ENCODE measurements at places on chromosomes 5 and 9.

GRCh38 chr5:92775711-92776615 lies 805.1 kb downstream of the NR2F1-AS1 start:
- DNase-seq, result no peak

DNA sequence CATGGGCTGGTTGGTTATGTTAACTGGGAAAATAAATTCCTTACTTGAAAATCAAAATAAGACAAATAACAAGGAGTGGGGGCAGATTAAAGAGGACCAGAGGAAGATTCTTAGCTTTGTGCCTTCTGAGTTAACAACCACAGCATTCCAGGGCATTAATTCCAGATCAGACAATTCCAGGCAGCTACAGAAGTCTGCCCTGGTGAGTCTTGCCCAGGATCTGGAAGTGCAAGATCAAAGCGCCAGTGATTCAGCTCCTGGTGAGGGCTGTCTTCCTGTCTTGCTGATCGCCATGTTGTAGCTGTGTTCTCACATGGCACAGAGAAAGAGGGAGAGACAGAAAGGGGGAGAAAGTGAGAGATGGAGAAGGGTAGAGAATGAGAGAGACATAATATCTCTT lies 65.6 kb downstream of the ANXA2R start:
- DNase-seq, result no peak

- no peak for DNase-seq
These were observed 2.9 kb downstream of the NR2F1-AS1 start for GRCh38 chr5:93577854-93578812.

DNA sequence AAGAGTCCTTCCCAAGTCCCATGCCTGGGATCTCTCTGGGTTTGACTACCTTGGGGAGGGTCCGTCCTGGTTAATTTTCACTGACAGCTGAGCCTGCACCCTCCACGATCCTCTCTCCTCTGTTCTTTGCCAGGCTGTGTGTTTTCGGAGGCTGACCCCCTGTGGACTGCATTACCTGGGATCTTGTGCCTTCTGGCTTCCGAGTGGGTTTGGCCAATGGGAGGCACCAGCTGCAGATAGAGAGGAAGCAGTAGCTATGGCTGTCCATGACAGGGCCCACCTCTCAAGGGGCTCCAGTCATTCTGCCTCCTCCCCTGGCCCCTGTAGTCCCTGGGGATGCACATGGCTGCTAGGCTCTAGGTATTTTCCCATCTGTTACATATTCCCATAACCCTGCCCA lies 285.0 kb downstream of the DMRT2 start:
- no peak for DNase-seq

DNA sequence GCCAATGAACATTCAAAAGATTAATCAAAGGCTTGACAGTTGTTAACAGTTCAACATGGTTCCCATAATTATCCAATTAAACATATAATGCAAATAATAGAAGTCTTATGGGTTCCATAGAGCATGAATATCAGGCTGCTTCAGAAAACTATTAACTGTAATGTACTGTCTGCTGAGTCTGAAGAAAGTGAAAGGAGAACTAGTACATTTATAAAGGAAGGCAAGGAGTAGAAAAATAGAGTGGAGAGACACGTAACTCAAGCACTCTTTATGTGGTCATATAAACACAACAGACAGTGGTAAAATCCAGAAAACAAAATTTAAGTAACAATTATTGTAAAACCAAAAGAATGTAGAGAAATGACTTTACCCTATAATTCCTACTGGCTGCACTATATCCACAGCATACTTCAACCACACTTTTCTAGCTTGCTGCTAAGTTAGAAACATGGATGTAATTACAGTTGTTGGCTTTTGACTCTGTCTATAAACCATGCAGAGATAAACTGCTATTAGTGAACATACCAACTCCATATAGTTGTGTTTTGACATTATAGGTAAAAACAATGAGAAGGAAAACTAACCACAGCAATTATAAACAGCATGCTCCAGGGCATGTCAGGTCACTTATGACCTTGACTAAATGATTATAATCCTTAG lies 32.7 kb downstream of the NFIB start:
- DNase-seq, result no peak

- DNase-seq, result no peak
These were observed 63.2 kb downstream of the PRKACG start for GRCh38 chr9:68950689-68951088.

DNA sequence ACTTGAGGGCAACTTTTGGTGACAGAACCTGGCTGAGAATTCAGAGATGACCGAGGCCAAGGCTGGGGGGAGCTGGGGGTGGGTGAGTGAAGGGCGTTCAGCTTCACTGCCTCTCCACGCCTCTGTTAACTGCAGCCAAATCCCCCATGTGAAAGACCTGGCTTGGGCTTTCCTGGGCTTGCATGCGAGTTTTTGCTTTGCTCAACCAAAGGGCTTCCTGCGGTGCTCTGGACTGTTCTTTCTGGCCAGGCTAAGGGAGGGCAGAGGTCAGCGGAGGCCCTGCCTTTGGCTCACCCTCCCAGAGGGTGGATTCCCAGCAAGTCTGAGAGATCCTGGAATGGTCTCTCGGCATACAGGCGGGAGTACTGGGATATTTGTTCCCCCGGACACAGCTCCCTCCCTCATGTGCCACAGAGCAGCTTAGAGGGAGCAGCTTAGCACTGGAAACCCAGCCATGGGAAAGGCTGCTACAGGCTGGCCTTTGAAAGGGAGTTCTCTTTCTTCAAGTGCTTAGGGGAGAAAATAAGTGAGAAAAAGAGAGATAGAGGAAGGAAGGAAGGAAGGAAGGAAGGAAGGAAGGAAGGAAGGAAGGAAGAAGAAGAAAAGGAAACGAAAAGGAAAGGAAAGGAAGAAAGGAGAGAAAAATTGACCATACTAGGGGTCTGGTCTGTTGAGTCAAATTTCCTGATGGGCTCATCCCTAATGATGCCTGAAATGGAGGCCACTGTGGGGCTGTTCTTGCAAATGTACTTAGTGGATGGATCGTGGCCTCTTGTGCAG lies 158.8 kb downstream of the FGF18 start:
- DNase-seq, result no peak

DNA sequence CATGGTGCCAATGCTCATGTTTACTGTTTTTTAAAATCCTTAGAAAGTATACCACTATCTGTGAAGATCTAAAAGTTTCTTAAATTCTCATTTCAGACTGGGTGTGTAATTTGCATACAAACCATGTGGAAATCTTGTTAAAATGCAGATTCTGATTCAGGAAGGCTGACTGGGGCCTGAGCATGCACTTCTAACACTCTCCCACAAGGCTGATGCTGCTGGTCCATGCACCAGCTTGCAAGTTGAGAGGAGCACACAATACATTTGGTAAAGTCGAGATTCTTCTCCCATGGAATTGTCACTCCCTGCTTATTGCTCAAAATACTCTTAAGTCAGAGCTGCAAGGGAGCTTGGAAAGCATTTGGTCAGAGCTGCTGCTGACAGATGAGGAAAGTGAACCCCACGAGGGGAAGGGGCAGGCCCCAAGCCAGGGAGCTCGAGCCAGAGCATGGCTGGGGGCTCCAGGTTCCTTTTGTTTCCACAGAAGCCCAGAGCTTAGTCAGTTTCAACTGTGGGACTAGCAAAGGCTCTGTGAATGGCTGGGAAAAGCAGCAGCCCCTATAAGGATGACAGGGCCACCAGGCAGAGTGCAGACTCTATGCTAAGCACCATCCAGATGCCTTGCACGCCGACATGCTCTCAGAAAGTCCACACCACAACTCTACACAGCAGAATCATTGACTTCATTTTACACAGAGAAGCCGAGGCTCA lies 93.5 kb upstream of the HAND1 start:
- no peak for DNase-seq

DNA sequence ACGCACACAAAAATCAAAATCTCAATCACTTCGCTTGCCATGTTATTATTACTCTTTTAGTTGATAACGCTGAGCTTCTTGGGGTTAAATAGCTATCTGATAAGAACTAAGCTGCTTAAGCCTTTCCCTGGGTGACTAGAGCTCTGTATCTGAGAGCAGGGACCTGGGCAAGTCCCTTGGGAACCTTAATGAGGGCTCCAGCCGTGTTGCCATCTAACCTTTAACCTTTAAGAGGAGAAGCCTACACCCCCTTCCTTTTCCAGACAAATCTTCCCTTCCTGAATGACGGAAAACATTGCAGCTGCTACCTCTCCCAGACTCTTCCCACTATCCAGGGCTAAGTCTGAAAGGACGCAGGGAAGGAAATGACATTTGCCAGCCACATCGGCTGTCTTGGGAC lies 216.5 kb upstream of the RAI14 start:
- no peak for DNase-seq

GRCh38 chr5:18900644-18901043 lies 1087.4 kb downstream of the CDH18 start:
- DNase-seq, result no peak

- no peak for DNase-seq
These were observed 27.1 kb upstream of the LIFR start for GRCh38 chr5:38583500-38583899.

GRCh38 chr9:114097613-114098020 lies 1.5 kb downstream of the KIF12 start:
- no peak for DNase-seq

GRCh38 chr5:73201547-73202513 lies 28.8 kb downstream of the TMEM174 start:
- DNase-seq, result no peak

DNA sequence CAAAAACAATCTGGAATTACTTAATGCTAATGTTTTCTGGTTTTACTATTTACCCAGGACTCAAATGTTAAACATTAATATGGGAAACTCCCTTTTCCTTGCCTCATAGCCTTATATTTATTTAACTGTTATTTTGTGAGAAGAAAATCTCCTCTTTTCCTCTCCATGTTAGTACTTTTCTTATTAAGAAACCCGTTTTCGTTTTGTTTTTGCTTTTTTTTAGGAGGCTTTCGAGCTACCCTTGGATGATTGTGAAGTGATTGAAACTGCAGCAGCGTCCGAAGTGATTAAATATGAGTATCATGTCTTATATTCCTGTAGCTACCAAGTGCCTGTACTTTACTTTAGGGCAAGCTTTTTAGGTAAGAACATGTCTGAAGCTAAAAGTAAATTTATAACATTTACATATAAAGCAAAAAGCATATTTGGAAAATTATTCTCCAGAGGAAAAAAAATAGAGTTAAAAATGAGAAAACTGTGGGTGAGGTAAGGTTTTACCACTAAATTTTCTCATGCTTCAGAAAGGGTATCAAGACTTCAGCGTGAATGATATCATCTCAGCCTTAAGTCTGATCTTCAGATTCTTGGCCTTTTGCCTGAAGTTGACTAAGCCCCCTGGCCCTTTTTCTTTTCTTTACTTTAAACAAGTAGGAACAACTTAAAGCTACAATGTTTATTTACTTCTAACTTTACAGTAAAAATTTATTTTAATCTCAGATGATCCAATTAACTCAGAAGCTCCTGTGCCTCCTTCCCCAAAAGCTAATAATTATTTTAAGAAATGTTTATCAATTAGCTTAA lies 113.8 kb downstream of the RPS23 start:
- peak; percentile 58 for DNase-seq

DNA sequence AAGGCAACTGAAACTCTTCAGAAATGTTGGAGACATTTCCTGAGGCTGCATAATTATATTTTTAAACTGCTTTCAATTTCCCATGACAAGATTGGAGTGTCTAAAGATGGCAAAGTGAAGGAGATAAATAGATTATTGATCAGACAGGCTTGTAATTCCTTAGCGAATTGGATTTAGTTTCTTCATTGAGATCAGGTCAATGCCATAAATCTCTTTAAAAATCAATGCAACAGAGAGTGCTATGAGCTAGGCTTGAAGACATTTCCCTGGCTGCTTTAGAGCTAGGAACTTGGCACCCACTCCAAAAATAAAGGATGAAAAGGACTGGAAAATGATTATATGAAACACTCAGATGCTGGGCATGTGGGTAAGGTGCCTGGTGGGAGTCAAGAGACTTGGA lies 828.4 kb downstream of the TLR4 start:
- no peak for DNase-seq

DNA sequence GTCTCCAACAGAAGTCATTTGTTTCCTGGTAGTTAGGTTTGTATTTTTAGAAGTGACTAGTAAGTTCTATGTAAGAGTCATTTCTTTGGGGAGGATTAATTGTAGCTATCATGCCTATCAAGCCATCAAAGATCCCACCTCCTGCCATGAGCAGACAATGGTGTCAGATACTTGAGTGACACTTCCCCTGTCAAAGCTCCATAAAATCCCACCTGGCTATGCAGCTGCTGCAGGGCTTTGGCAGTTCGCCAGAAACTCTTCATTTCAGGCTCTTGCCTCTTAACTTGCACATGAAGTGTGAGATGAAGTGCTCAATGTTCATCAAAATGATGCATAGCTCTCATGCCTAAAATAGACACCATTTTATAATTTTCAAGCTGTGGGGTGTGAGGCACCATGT lies 312.1 kb downstream of the CDH12 start:
- no peak for DNase-seq

DNA sequence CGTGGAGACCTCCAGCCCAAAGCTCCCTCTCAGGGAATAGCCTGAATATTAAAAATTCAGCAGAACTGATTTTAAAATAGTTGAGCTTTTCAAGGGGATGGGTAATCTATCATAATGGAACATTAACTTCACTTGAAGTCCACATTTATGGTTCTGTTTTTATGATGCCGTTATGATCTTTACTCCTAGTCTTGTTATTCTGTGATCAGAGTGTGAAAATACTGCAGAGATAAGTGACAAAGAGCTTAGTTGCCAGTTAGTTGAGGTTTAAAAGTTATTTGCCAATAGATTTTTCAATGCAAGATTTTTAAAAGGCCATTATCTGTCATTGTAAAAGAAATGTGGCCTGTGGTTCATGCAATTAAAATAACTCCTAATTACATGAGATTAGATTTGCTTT lies 189.9 kb upstream of the RGMB start:
- no peak for DNase-seq

GRCh38 chr5:116479776-116480675 lies 94.6 kb downstream of the SEMA6A start:
- DNase-seq, result peak; percentile 38

DNA sequence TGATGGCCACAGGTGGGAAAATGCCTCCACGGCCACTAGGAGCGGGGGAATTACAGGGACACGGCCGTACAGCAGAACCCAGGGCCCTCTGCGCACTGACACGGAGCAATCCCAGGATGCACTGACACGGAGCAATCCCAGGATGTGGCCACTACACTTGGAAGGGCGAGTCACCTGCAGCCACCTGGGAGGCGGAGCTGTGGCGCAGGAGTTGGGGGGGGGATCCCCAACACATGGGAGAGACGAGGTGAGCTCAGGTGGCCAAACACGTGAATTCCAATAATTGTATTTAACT lies 6.8 kb downstream of the CLPTM1L start:
- DNase-seq, result no peak

DNA sequence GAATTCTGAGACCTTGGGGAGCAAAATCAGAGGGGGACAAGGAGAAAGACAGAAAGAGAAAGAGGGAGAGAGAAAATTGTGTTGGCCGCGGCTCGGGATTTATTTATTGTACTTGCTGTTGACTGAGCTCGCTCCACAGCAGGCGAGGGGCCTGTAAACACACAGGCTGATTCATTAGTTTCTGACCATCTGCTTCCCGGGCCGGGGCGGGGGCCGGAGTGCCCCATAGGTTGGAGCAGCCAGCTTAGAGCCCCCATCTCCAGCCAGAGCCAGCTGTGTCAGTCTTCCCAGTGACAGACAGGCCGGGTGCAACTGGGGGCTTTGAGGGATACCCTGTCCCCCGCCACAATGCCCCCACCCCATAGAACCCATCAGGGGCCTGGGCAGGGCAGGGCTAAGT lies 30.9 kb downstream of the NTNG2 start:
- no peak for DNase-seq

All from fibroblast of skin of left biceps (primary cell).